ENCODE measurements at places on chromosomes 4 and X.
A peak's percentile ranks its signal among the peaks of the same experiment; 100 is the strongest.

DNA sequence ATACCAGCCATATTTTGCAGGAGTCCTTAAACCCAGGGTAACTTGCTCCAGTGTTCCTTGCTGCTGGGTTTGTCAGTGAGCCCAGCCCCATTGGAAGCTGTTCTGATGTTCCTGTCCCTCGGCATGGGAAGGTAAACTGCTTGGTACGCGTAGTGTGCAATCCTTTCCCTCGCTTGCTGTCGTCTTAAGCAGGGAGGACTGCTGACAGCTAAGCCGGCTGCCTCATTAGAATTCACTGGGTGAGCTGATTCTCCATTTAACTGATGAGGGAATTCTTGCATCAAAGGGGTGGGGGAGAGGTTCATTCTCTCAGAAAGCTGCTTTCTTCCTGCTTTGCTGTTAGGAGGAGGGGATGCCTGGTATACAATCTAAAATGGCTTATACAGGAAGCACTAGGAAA, 164.6 kb downstream of the MID1IP1 start:
- no peak for DNase-seq

GRCh38 chr4:5447755-5448154, 260.6 kb downstream of the EVC2 start:
- no peak for DNase-seq

DNA sequence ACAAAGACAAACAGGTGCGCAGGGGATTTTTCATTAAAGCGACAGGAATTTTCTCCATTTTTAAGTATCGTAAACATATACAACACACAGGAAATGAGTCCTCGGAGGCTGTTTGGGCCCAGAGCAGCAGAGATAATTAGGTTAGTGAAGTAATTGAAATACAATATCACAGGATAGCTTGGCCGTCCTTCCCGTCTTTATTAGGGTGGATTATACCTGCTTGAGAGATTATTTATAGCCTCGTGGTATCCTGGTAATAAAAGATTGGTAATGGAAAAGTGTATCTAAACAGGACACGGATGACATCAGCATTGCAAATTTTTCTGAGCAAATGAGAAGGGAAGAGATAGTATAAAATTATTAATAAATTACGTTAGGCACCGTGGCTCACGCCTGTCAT, 68.2 kb downstream of the CRLF2 start:
- no peak for DNase-seq

DNA sequence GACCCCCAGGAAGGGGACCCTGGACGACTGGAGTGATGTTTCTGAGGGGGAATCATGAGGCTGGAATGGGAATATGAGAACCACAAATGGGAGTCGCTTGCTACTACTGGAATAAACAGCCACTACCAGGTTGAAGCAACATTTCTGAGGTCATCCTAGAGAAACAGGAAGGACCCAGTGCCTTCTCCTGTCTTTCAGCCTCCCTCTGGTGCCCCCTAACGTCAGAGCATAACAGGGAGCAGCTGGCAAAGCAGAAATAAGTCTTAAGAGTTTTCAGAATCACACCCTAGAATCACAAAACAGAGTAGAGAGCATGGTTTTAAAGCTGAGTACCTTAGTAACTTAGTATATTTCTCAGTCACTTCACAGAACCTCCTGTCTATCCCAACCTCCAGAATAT, 347.8 kb upstream of the PITX2 start:
- DNase-seq, result peak; percentile 1

DNA sequence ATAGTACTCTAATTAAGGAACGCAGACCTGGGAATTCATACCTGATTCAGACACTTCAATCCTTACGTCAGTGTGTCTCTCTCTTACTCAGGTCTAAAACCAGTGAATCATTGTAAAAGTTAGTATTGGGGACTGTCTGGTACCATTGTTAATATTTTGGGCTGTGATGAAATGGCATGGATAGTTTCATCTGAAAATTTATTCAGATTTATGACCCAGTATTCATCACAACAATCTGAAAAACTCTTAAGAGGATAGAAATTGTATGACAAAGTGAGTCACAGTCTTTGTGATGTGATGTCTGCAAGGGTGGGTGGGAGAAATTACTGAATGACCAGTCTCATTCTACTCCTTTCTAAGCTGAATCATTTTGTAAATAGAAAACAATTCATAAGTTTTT, 10.3 kb downstream of the FGF2 start:
- DNase-seq, result no peak

DNA sequence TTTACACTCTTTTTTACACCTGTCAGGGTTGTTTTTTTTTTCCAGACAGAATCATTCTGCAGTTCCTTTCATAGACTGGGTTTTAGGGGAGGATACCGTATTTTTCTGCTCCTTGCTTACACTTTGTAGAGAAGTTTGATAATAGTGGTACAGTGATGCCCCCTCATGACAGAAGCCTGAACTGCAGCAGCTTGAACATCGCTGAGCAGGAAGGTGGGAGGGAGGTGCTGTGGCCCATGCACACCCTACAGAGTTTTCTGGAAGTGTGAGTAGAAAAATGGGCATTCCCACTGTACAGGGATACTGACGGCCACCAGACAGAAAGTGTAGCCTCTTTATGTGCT, 54.5 kb downstream of the RAB40A start:
- DNase-seq, result peak; percentile 75

DNA sequence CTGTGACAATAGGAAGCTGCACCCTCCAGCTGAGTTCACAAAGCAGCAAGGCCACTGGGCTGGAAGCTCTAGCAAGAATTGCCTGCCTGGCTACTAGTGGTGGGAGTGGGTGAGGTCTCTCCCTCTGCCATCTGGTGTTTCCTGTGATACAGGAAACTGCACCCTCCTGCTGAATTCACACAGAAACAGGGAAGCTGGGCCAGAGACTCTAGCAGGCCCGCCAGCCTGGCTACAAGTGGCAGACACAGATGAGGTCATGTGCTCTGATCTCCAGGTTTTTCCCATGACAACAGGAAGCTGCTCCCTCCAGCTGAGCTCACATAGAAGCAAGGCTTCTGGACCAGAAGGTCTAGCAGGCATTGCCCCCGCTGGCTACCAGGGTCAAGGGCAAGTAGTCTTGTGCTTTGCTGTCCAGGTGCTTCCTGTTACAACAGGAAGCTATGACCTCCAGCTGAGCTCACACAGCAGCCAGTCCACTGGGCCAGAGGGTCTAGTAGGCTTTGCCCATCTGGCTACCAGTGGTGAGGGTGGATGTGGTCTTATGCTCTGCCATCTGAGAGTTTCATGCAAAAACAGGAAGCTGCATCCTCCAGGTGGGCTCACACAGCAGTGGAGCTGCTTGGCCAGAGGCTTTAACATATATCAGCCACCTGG, 41.5 kb upstream of the ZXDA start:
- no peak for DNase-seq

DNA sequence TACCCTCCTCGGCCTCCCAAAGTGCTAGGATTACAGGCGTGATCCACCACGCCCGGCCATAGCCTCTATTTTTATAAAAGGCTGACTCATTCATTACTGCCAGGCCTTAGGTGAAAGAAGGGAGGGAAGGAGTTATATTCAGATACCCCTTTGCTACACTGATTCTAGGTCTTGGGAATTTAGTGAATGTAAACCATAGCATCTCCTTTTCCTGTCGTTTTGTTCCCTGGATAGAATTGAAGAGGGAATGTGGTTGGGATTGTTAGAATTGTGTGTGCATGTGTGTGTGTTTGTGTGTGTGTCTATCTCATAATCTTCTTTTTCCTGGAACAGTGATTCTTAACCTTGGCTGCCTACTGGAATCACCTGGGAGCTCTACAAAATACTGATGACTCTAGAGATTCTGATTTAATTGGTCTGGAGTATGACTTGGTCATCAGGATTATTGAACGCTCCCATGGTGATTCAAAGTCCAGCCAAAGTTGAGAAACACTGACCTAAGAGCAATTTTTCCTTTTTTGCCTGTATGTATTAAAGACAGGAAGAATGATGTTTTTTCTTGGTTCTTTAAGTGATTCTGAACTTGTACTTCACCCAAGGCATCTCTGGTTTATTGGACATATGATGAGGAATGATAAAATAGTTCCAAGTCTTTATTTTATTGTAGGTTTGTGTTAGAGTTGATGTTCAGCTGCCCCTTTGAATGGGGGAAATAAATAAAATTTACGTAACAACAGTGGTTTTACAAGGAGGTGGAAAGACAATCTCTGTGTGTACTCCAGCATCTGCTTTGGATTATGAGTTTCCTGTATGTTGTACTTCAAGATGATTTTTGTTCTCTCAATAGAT, 37.0 kb downstream of the NAP1L5 start:
- no peak for DNase-seq

- no peak for DNase-seq
Measured at GRCh38 chr4:104630272-104630671, 135.6 kb upstream of the CXXC4 start.

DNA sequence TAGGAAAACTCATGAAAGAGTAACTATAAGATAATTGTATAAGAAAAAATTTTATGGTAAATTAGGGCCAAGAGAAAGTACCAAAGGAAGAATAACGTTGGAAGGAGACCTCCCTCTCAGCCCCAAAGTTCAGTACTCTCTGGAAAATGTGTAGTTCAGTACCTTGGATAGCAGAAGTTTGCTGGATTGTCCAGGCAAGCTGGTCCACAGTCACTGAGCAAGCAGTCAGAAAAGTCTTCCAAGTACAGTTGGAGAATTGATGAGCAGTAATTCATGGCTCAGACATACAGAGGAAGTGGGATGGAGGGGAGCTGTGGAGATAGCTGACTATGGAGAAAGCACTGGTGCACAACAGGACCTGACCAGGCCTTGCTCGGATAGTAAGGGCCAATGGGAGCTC, 598.2 kb upstream of the NDST4 start:
- no peak for DNase-seq

GRCh38 chr4:182874304-182874751, 42.9 kb downstream of the DCTD start:
- DNase-seq, result no peak

- no peak for DNase-seq
Measured at GRCh38 chrX:3026074-3026815, 15.0 kb upstream of the ARSF start.

GRCh38 chr4:95544113-95545103, 4.4 kb downstream of the UNC5C start:
- no peak for DNase-seq

DNA sequence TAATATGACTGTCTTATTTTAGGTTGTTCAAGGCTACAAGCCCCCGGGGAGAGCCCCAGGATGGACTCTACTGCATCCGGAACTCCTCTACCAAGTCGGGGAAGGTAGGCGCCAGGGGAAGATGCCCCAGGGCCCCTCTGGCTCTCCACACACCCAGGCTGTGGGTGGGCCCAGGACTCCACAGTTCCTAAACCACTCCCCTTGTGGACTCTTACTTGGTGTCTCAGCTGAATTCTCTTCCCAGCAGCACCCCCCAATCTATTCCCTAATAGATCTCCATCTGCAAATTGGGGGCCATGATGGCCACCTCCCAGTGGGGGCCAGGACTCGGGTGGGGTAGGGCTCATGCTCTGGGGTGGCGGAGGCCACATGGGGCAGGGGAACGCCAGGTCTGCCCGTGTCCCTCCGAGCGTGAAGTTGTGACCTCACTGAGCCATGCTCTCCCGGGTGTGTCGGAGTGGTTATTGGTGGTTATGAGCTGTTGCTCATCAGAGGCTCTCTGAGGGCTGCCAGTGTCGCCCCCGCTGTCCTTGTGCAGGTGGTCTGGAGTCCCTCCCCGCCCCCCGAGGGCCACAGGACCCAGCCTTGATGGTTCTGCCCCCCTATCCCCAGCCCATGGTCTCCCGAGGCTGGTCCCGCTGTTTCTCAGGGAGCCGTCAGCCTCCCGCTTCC, 11.2 kb upstream of the ADD1 start:
- DNase-seq, result no peak

DNA sequence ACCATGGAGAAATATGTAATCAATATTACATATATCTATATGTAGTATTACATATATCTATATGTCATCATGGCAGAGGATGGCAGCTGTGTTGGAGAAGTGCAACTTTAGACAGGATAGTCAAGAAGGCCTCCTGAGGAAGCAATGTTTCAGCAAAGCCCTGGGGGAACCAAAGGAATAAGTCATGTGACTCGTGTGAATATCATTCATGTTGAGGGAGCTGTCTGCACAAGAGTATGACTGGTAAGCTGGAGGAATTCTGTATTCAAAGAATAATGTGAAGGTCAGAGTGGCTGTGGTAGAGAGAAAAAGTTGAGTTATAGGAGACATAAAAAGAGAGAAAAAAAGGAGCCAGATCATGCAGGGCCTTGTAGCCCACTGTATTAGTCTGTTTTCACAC, 92.9 kb upstream of the EDNRA start:
- no peak for DNase-seq

- DNase-seq, result no peak
Measured at GRCh38 chr4:105430811-105431210, 43.1 kb downstream of the PPA2 start.

GRCh38 chrX:48090123-48090522, 18.7 kb upstream of the ZNF630 start:
- DNase-seq, result no peak

DNA sequence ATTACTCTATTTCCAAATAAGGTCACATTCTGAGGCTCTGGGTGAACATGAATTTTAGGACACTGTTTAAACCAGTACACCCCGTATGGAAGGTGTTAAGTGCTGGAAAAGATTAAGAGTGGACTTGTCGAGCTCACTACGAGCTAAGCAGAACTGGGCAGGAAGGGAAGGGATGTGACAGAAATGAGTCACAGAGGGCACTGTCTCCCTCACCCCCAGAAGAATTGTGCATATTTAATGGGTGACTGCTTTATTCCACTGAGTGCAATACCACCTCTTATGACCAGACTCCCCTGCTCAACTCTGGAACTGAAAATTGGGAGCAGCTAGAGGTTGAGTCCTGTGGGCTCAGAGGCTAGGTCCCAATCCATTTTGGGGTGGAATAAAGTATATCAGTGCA, 187.4 kb upstream of the RPS6KA3 start:
- DNase-seq, result no peak

DNA sequence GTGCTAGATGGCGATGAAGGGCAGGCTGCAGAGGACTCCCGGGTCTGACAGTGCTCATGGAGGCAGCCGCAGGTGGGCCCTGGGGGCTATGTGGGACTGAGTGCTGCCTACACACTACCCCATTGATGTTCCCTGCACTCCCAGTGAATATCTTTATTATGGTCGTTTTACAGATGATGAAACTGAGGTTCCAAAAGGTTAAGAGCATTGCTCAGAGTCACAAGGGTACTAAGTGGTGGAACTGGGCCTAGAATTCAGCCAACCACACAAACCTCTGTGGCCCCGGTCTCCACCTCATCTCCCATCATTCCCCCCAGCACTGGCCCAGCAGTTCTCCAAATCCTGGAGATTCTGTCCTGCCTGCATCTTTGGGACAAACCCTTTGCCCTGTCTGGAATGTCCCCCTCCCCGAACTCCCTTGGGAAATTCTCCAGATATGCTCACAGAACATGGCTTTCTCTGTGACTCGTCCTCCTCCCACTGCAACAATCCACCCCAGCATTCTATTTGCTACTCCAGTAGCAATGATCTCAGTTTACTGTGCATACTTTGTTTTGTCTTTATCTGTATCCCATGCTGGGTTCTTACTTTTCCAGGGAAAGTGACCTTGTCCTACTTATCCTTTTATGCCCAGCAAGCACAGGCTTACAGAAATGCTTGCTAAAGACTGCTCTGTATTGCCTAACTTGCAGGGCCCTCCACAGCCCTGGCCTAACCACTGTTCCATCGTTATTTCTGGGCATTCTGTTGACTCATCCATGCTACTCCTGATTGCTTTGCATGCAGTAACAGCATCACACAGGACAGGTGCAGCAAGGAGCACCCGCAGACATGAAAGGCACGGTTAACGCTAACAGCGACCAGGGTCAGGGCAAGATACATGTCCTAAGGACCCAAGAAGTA, 14.0 kb downstream of the PNMA6F start:
- DNase-seq, result no peak

- no peak for DNase-seq
Measured at GRCh38 chrX:40083979-40084359, 13.8 kb downstream of the BCOR start.
